ENCODE measurements at places on chromosomes 7 and 10.

GRCh38 chr10:124715439-124715838, 28.7 kb downstream of the FAM53B start:
- no peak for DNase-seq

DNA sequence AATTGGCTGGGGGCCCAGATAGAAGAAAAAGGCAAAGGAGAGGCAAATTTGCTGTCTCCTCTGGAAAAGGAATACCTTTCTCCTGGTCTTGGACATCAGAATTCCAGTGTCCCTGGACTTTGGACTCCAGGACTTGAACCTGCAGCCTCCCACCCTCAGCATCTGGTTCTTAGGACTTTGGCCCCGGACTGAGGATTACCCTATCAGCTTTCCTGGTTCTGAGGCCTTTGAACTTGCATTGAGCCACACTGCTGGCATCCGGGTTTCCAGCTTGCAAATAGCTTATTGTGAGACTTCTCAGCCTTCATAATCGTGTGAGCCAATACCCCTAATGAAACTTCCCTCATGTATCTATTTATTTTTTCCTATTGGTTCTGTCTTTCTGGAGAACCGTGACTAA, 68.3 kb downstream of the DNAH11 start:
- no peak for DNase-seq

- no peak for DNase-seq
These were observed 537.4 kb upstream of the PFKP start for GRCh38 chr10:2529945-2530344.

- DNase-seq, result no peak
These were observed 286.1 kb upstream of the C7orf33 start for GRCh38 chr7:148304456-148304855.

- no peak for DNase-seq
These were observed 39.6 kb upstream of the IKZF1 start for GRCh38 chr7:50264908-50265307.

DNA sequence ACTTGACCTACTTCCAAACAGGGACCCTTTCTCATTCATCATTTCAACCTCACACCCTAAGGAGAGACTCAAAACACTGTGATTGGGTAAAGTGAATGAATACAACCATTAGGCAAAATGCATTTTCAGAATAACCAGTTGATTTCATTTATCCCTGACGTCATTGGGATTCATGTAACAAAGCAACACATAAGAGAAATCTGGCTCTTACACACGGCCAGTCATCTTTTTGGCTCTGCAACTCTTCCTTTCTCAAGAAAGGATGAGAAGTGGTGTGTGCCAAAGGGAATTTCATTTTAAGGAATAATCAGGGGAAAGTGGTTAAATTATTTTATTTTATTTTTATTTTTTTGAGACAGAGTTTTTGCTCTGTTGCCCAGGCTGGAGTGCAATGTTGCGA, 83.1 kb downstream of the CPVL start:
- no peak for DNase-seq

DNA sequence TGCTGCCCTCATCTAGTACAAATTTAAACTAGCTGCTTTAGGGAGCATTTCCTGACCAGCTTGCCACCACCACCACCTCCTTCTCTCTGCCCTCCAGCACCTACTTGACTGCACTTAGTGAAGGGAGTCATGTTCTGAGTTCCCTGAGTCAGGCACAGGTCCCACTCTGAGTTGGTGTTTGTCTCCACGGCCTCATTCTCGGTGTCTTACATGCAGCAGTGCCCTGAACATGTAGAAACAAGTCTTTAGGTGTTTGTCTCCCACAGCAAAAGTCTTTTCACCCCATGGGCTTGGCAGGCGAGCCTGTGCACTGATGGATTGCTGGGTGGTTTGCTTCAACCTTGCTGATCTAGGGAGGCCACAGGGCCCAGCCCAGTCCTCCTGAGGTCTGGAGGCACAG, 16.9 kb downstream of the TSPAN14 start:
- no peak for DNase-seq

- DNase-seq, result no peak
These were observed 54.6 kb upstream of the KIF5B start for GRCh38 chr10:32110790-32111189.

GRCh38 chr7:25167262-25167843, 42.3 kb upstream of the CYCS start:
- DNase-seq, result no peak

DNA sequence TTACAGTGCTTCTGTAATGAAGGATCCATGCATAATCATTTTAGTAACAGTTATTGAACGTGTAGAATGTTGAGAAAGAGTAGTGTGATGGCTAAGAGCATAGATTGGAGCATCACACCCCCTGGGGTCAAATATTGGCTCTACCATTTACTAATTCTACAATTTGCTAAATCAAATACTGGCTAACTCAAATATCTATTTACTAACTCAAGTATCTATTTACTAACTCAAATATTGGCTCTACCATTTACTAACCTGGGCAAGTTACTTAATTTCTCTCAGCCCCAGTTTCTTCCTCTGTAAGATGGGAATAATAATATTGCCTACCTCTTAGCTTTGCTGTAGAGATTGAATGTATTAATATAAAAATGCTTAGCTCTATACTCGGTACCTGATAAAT, 64.0 kb downstream of the CDK14 start:
- DNase-seq, result no peak

GRCh38 chr7:94403546-94403945, 8.9 kb downstream of the COL1A2 start:
- no peak for DNase-seq

DNA sequence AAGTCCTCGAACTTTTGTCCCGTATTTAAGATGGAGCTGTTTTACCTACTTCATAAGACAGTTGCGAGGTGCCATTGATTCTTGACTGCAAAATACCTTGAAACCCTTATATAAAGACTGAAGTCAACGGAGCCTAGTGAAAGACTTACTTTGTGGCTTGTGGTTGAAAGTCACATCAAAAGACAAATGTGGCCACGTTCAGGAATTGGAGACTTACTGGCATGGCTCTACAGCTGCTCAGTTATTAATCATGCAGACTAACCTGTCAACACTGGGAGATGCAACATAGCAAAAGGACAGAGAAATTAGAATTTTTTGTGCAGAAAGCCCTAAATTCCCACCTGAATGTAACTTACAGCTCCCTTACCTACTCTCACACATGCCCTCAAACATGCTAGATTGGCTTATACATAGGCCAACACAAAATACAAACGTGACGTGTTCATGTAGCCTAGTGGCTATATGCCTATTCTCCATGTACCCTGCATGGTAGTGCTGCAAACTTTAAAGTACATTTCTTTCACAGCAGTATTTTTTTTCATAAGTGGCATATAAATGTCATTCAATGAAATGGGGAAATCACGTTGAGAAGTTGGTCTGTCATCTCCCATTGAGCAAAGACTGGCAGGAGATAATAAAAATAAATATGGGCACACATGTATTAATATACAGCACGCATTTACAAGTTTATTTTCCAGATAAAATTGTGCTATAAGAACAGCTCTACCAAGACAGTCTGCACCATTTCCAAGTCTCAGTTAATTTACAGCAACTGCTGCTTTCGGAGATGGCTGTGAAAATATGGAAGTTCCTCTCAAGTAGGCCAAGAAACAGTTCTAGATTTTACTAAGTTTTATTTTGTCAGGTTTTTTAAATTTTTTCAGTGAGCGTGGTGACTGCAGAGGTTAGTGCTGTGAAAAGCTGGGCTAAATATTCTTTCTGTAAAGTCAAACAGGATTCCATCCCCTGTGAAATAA, 170.4 kb upstream of the C7orf33 start:
- DNase-seq, result no peak
